NCI-H1417 (cell line): ENCODE measurements at places on chromosomes 6 and 20.
A peak's percentile ranks its signal among the peaks of the same experiment; 100 is the strongest.

- peak; percentile 3 for DNase-seq
Observed at GRCh38 chr6:15936503-15936902, 192.4 kb upstream of the MYLIP start.

DNA sequence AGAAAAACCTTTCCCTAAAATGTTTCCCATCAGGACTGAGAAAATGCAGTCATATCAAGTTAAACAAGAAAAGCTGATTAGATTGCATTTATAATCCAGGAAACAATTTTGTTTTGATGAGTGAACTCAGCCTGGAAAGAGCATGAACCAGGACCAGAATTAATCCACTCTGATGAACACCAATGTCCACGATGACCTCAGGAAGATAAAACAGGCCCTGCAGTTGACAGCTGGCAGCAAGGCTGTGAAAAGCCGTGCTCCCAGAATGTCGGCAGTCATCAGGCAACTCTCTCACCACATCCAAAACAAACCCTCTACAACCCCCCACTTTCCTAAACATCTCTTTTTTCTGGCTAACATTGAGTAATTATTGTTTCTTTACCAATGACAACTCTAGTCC, 74.0 kb upstream of the PROKR2 start:
- no peak for DNase-seq

GRCh38 chr20:63503524-63503923, 4.6 kb upstream of the EEF1A2 start:
- DNase-seq, result peak; percentile 46

DNA sequence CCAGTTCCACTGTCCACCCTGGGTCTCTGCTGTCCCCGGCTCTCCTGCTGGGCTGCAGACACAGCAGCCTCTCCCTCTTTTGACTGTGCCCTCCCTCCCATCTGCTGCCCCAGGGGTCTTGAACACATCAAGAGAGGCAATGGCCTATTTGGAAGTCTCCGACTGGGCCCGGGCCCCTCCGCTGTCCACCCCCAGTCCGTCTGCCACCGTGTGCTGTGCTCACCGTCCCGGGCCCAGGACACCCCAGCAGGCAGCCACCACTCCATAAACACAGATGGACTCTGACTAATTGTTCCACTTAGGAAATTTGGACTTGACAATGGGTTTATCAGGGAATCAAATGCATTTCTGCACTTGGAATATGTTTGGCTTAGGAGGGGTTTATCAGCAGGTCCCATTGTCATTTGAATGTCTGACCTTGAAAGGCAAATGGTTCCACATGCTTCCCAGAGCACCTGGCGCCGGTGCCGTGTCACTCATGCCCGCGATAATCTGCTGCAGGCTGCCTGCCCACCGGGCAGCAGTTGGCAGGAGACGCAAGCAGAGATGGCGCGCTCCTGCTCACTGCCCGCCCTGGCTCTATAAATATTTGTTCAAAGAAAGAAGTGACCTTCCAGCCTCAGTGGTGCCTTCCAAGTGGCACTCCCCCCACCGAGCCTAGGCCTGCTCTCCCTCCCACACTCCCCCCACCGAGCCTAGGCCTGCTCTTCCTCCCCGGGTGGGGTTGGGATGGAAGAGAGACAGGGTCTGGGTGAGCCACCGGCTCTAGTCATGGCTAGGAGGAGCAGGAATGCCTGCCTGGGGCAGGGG, 18.8 kb upstream of the FRMD1 start:
- peak; percentile 22 for DNase-seq

- peak; percentile 54 for DNase-seq
Observed at GRCh38 chr6:34150766-34151165, 4.9 kb upstream of the GRM4 start.

- DNase-seq, result no peak
Observed at GRCh38 chr6:26464416-26465131, 6.8 kb downstream of the BTN2A1 start.

GRCh38 chr6:34181908-34182307, 36.0 kb upstream of the GRM4 start:
- no peak for DNase-seq

DNA sequence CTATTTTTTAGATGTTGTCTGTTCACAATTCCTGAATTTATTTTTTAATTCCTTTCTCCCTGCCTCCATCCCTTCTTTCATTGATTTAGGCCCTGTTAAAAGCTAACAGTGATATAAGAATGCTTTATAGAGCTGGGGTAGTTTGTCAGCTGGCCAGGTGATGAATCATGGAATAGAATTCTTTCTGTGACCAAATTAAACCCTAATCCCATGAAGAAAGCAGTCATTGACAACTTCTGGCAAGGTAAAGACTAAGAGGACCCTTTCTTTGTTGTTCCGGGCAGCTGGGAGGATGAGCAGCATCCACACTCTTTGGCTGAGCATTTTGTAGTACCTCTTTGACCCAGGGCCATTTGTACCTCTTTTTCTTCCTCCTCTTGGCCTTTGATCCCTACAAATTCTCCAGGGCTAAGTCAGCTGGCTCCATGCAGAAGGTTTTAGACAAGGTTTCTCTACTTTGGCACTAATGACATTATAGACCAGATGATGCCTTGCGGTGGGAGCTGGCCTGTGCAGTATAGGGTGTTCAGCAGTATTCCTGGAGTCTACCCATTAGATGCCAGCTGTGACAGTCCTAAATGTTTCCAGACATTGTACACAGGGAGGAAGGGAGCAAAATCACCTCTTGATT, 102.9 kb downstream of the SLX4IP start:
- DNase-seq, result no peak

DNA sequence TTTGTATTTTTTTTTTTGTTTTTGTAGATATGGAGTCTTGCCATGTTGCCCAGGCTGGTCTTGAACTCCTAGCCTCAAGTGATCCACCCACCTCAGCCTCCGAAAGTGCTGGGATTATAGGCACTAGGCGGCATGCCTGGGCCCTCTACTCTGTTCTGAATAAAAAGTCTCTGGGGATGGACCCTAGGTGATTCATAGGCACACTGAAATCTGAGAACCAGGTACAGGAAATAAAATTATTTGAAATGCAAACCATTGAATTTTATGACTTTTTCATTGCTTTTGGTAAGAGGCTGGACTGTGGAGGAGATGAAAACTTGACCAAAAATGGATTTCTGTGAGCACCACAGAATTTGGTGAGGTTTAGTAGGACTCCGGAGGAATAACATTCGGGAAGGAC, 117.5 kb downstream of the PRIM2 start:
- no peak for DNase-seq

DNA sequence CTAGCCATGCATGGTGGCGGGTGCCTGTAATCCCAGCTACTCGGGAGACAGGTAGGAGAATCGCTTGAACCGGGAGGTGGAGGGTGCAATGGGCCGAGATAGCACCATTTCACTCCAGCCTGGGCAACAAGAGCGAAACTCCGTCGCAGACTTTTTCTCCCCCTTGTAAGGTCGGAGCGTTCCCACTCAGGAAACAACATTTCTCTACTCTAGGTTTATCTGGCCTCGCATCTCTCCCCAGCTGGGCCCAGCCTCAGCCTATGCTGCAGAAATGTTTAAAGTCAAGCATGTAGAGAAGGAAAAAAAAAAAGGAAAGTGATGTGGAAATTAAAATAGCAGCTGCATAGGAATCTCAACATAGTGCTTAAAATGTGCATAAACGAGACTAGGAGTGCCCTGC, 172.3 kb downstream of the TRIM27 start:
- no peak for DNase-seq

- no peak for DNase-seq
Observed at GRCh38 chr6:160239929-160240690, 18.5 kb downstream of the SLC22A2 start.

- peak; percentile 36 for DNase-seq
Observed at GRCh38 chr20:38104285-38104684, 60.8 kb downstream of the TGM2 start.

GRCh38 chr6:138523347-138524210, 24.3 kb upstream of the NHSL1 start:
- no peak for DNase-seq

DNA sequence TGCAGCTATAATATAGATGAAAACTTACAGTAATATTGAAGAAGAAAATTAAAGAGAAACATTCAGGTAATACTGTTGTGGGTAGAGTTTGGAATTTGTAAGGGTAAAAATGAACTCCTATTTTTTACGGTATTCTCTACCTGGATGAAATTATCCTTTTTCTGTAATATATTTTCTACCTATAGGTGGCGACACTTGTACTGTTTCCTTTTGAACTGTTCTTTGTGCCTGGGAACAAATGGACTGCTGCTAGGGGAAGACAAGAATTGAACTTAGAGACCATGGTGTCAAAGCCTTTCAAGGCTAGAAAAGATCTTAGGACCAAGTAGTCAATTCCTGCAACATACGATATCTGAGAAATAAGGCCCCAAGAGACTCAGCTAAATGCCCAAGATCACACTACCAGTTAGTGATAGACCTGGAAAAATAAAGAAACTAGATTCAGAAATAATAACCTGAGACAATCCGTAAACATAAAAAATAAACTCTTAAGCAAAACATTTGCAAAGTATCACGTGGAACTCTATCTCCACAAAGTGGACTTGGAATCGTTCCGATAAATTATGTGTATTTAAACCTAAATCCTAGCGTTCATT, 383.8 kb downstream of the TFAP2A start:
- peak; percentile 44 for DNase-seq

DNA sequence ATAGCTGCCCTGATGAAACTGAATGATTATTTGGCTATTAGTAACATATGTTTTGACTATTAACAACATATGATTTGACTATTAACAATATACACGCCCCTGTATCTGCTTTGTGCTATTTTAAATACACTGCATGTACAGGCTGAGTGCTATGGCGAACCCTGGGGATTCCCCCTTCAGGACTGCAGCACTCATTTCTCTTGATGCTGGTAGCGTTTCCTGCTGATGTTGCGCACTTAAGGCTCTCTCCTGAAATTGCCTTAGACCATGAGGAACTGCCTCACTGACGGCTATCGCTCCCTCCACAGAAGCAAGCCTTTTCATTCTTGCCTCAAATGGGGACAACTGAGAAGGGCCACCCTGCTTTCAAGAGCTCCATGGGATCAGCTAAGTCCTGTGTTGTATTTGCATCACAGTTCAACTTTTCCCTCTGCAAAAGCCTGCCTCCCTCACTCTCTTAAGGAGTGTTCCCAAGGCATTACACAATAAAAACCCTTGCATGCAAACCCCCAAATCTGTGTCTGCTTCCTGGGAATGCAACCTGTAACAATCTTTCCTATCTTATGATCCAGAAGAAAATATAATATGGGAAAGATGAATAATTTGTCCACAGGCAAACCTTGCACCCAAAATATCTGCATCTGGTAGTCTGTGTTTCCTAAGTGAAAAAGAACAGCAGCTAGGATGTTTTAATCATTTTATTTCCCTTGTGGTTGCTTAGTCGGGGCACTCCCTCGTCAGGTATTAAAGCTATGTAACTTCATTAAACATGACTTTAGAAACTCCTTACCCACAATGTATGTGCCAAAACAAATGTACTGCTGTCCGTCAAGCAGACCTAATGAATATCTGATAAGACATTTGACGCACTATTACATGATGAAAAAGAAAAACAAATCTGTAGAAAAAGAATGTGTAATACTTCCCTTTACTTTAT, 456.4 kb downstream of the COL12A1 start:
- DNase-seq, result no peak

- DNase-seq, result no peak
Observed at GRCh38 chr6:1574083-1574761, 35.5 kb upstream of the FOXC1 start.

- DNase-seq, result no peak
Observed at GRCh38 chr6:144710207-144710606, 425.1 kb downstream of the UTRN start.

- DNase-seq, result no peak
Observed at GRCh38 chr6:67277312-67277711, 1357.8 kb upstream of the ADGRB3 start.

DNA sequence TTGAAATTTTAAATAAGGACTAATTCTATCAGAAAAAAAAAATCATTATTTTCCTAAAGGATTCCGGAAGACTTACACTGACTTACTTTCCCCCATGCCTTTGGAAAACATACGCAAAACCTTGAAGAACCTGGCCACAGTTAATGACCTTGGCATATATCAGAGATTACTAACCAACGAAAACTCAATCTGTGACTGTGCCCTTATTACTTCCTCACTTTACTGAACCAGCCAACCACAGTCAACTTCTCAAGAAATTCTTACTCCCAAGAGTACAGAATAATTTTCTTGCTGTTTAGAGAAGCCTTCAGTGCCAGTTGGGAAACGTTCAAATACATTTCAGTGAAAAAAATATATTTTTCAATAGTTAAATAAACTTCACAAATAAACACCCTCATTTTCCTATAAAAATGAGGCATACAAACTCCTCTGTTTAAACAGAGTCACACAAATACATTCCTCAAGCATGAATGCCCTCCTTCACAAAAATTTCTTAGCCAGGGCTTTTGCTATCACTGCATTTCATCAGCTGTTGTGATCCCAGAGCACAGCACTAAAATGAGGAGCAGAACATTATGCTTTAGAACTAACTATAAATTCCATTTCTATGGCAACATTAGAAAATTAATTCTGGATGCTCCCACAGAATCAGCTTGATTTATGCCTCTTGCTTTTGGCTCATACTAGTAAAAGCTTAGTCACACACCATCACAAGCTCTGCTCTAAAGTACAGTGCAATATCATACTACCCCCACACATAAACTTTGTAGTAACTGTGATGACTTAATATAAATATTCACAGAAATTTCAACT, 117.6 kb downstream of the DST start:
- DNase-seq, result no peak

GRCh38 chr6:107564589-107564951, 74.7 kb downstream of the SOBP start:
- no peak for DNase-seq

GRCh38 chr6:30357678-30358540, 13.0 kb downstream of the RPP21 start:
- peak; percentile 39 for DNase-seq

- DNase-seq, result no peak
Observed at GRCh38 chr6:73604020-73604419, 49.8 kb downstream of the SLC17A5 start.

GRCh38 chr6:152705327-152705726, 7.6 kb downstream of the MYCT1 start:
- DNase-seq, result no peak

DNA sequence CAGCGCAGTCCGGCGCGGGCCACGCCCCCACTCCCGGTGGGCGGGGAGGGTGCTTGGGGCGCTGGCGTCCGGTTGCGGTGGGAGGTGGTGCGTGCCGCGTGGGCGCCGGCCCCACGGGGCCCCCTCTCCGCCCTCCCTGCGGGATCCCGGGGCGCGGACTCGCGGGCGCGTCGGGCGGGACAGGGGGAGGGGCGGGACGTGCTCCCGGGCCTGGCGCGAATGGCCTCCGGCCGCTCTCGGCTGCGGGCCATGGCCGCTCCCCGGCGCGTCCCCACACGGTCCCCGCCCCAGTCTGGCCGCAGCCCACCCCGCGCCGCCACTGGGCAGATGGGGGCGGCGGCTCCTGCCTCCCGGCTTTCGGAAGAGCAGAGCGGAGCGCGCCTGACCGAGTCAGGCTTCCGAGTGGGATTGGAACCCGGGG, 771 bp upstream of the PPP1R3G start:
- DNase-seq, result no peak

GRCh38 chr6:150186129-150186898, 43.5 kb downstream of the PPP1R14C start:
- no peak for DNase-seq

- no peak for DNase-seq
Observed at GRCh38 chr20:45344168-45344860, 3.9 kb downstream of the SDC4 start.

GRCh38 chr20:49579195-49579594, 11.3 kb upstream of the PTGIS start:
- DNase-seq, result no peak
